CD4-positive, alpha-beta T cell (primary cell): ENCODE measurements at places on chromosomes 3 and 15.
A peak's percentile ranks its signal among the peaks of the same experiment; 100 is the strongest.

DNA sequence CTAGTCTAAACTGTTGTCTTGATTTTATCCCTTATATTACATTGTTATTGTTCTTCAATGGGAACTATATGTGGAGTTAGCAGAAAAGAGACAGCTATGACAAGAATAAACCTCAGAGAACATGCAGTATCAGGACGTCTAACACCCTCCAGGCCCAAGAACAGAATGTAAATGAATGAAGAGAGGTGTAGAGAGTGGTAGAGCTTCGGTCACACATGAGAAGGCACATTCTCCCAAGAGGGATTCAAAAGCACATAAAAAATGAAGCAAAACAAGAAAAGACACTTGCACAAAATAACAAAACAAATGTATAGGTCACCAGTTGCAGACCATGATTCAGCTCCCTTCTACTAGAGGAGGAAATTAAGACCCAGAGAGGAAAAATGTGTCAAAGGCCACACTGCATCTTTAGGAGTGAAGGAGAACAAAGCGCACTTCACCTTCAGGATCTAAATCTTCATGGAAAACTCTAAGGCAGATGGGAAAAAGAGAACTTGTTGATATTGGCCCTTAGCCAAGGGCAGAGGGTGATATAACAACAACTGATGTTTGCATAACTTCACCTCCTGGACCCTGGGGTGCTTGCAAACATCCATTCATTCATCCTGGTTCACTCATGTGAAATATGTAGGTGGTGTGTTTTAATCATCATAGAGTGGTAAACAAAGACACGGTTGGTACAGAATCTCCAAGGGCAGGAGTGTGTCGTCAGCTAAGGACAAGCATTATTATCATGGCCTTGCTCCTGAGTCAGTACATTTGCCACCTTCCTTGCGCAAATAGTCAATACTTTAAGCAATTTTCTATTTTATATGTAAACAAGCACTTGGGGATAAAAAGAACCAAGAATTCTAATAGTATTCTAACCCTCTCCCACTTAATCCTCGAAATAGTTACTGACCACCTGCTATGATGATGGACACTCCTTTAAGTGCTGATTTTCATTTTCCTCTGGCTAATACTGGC is 8.8 kb downstream of the NEK10 start:
- DNase-seq = no peak

GRCh38 chr15:69468241-69469121 is 15.9 kb downstream of the RPLP1 start:
- DNase-seq = peak; percentile 94

DNA sequence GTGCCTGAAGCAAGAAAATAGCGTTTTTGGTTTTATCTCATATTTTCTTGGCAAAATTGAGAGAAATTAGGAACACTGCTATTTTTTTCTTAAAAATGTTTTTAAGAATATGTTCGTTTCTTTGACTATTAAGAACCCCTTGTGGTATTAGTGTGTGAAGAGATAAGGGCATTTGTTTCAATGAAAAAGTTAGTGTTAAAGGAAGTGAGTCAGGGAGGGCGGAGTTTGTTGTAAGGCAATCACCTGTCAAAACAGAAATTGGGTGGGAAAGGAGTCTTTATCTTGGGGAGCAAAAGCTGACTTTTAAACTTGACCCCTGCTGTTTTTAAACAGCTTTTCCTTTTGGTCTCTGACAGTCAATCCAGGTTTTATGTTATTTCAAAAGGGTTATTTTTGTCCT is 4.2 kb downstream of the RAP2B start:
- no peak for DNase-seq

GRCh38 chr3:120432150-120432860 is 18.5 kb downstream of the FSTL1 start:
- DNase-seq = no peak

DNA sequence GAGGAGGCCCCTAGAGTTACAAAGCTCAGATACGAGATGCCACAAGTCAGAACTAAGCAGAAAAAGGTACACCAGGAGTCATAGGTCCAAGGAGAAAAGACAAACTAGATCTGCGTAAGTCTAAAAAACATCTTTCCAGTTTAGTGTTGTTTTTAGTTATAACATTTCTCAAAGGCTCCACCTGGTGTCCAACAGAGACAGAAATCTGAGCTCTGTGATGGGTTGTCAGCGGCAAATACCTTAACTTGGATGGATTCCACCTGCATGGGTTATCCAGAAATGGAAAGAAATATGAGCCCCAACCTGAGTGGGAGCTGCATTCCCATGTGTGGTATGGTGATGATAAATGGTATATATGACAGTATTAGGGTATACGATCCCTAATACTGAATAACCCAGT is 238.6 kb upstream of the CHRM5 start:
- no peak for DNase-seq

- DNase-seq = no peak
Measured at GRCh38 chr3:51886447-51886846, 11.0 kb upstream of the IQCF5 start.

DNA sequence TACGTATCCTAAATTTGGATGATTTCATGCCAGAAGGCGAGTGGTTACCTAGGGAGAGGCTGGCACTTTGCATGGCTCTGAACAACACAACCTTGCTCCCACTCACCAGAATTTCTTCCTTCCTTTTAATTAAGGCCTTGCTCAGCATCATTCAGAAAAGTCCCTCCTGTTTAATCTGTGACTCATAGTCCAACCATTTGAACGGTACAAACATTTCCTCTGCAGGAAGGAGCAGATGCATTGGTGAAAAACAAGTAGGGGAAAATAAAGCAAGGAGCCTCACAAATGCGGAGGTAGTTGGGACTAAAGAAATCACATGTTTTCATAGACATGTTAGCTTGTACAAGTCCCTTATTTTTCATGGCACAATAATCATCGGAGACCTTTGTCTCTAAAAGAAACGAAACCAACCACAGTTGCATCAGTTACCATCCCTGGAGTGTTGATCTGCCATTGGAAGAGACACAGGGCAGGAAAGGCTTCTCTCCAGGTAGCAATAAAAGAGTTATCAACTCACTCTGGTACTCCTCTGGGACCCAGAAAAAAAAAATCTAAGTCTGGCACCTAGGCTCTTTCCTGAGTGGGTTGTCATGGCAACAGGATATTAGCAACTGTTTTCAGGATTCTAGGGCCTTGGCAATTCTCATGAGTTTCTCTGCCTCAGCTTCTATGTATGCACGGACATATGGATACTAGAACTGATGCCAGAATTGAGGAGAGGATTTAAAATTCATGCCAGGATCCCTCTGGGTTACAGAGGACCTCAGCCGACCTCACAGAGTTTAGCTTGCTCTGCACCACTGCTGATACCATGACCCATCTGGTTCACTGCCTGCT is 255.4 kb upstream of the ARPP21 start:
- no peak for DNase-seq
